ENCODE measurements at places on chromosomes 7 and 10. TPM values are rescaled to one million over a fixed set of nuclear protein-coding genes. Genes with fewer than 3 reads are reported as not detected.

DNA sequence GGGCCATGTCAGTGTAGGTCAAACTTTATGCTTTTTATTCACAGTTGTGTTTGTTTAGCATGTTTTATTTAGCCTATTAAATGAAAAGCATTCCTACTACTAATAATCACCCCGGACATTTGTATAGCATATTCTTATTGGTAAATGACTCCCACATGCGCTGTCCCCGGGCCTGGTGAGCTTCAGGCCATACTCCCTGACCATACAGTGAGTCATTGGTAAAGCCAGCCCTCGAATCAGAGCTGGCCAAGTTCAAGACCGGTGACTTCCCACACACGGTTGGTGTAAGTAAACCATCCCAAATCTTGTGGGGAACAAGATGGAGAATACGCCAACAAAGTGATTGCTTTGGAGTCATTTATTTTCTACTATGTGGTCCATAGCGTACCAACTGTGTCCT lies 238.7 kb upstream of the TCF7L2 start:
- no peak overlapping the region for H3K4me3 ChIP-seq
- DNase-seq = peak; percentile 75
- H3K27me3 ChIP-seq = no peaks in the 10 kb centered on the region

DNA sequence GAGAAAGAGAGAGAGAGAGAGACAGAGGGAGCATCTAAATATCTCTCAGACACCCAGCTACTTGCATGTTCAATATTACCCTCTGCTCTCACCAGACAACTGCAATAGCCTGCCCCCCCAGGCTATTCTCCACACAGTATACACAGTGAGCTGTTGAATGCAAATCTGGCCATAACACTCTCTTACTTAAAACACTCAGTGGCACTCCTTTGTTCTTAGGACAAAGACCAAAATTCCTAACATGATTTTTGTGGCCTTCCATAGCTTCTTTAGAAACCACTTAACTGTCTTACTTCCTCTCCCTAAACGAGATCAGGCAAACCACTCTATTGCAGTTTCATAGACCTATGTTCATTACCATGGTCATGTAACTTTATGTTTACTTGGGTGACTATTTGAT lies 903.6 kb upstream of the AUTS2 start:
- H3K4me3 ChIP-seq = no peak overlapping the region
- peaks cover 4% of the 10 kb centered on the region for H3K4me1 ChIP-seq
- H3K36me3 ChIP-seq = no peaks in the 10 kb centered on the region
- H3K27me3 ChIP-seq = no peaks in the 10 kb centered on the region

- no peaks in the 10 kb centered on the region for H3K27me3 ChIP-seq
- H3K36me3 ChIP-seq = no peaks in the 10 kb centered on the region
- DNase-seq = no peak
- peaks cover 46% of the 10 kb centered on the region for H3K4me1 ChIP-seq
- peak overlapping the region; percentile 34 for H3K27ac ChIP-seq
- H3K4me3 ChIP-seq = no peak overlapping the region
These were observed 45.7 kb downstream of the ATXN7L1 start for GRCh38 chr7:105830405-105831301.

DNA sequence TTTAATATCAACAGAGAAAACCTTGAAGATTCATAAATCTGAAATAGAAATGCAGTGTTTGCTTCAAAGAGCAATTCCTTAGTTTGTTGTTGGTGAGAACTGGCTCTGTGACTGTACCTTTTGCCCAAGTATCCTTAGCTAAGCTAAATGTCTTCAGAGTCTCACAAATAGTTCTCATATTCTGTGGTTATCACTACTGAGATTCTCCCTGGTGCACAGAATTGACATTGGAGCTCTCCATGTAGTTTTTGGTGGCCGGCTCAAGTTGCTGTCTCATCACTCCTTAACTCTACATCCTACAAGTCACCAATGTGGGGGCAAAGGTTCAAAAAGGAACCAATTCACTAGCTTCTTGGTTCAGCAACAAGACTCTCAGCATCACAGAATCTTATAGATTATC lies 780.3 kb downstream of the LRMDA start:
- no peaks in the 10 kb centered on the region for H3K4me1 ChIP-seq
- no peaks in the 10 kb centered on the region for H3K36me3 ChIP-seq
- no peak overlapping the region for H3K4me3 ChIP-seq
- DNase-seq = no peak
- no peaks in the 10 kb centered on the region for H3K27me3 ChIP-seq

DNA sequence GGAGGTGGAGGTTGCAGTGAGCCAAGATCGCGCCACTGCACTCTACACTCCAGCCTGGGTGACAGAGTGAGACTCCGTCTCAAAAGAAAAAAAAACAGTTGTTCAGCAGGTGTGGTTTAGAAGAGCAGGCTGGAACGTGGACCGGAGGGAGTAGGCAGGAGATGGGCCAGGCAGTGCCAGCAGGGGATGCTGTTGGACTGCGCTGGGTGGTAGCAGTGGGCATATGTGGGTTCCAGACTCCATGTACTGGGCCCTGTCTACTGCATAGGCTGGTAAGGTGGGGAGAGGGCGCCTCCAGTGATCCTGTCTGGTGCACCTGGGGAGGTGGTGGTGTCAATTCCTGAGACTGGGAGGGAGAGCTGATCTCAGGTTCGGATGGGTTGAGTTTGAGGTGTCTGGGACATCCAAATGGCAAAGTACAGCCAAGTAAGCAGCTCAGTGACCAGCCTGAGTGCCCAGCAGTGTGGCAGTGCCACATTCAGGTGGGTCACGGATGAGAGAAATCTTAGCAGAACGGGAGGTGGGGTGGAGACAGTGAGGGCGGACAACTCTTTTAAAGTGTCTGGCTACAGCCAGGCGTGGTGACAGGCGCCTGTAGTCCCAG lies 25.9 kb downstream of the SFXN4 start:
- no peaks in the 10 kb centered on the region for H3K27me3 ChIP-seq
- no peaks in the 10 kb centered on the region for H3K36me3 ChIP-seq
- H3K27ac ChIP-seq = no peak overlapping the region
- no peak overlapping the region for H3K4me3 ChIP-seq
- peaks cover 14% of the 10 kb centered on the region for H3K4me1 ChIP-seq

Gene EVX1
- not detected for total RNA-seq

DNA sequence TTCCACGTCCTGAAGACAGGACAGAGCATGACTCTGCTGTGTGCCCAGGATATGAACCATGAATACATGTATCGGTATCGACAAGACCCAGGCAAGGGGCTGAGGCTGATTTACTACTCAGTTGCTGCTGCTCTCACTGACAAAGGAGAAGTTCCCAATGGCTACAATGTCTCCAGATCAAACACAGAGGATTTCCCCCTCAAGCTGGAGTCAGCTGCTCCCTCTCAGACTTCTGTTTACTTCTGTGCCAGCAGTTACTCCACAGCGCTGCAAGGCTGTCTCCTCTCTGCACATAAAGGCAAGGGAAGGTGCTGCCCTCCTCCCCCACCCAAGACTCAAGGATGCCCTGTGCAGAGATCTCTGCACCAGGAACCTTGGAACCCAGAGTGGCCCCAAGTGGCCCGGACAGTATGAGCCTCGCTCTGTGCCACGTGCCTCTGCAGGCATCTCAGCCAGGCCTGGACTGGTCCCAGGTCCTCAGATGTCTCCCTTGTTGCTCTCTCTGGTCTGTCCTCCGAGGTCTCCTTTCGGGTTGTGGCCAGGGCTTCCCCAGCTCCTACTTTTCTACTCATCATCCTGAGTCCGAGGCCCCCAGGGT lies 230.3 kb upstream of the PRSS58 start:
- H3K4me3 ChIP-seq = no peak overlapping the region
- H3K27ac ChIP-seq = no peak overlapping the region
- no peak for DNase-seq
- peaks cover under 1% of the 10 kb centered on the region for H3K4me1 ChIP-seq
- no peaks in the 10 kb centered on the region for H3K27me3 ChIP-seq
- H3K36me3 ChIP-seq = no peaks in the 10 kb centered on the region

GRCh38 chr10:104630731-104631130 lies 10.4 kb upstream of the SORCS3 start:
- H3K27ac ChIP-seq = no peak overlapping the region
- no peaks in the 10 kb centered on the region for H3K36me3 ChIP-seq

Data from esophagus muscularis mucosa (tissue), 4 donors.